ENCODE measurements at places on chromosomes 1 and 21. TPM values are rescaled to one million over a fixed set of nuclear protein-coding genes. Genes with fewer than 3 reads are reported as not detected.

Gene TGFBR3
- total RNA-seq: 18.1 TPM

Gene TMEM54
- total RNA-seq: 28.1 TPM

Gene RXRG
- not detected for total RNA-seq

Gene TM2D1
- 36.8 TPM for total RNA-seq

Gene CLDN19
- not detected for total RNA-seq

Gene LPAR3
- not detected for total RNA-seq

Gene IL20
- total RNA-seq: not detected

Gene COL24A1
- not detected for total RNA-seq

Gene HJV
- not detected for total RNA-seq

Gene NUAK2
- total RNA-seq: 3.3 TPM

Gene SPRR2D
- total RNA-seq: not detected

Gene VTCN1
- total RNA-seq: not detected

Gene PTGS2
- 28.7 TPM for total RNA-seq

Gene TBX19
- total RNA-seq: 0.98 TPM

Gene ZMYM1
- 25.9 TPM for total RNA-seq

Gene FAM177B
- total RNA-seq: not detected

Gene FAM72D
- 0.65 TPM for total RNA-seq

Gene CCDC17
- 2.0 TPM for total RNA-seq

Gene OR2L2
- total RNA-seq: under 0.01 TPM

Gene KLF17
- total RNA-seq: not detected

Gene NGF
- total RNA-seq: not detected

Gene DNAJC6
- 7.8 TPM for total RNA-seq

Gene CELA2B
- total RNA-seq: not detected

Gene SPRR2B
- total RNA-seq: not detected

Gene CA6
- total RNA-seq: not detected

Gene RNF186
- total RNA-seq: not detected

Gene KANK4
- not detected for total RNA-seq

Gene GSTM5
- under 0.01 TPM for total RNA-seq

Gene BTBD8
- total RNA-seq: 2.0 TPM
